ENCODE measurements at places on chromosomes 16 and 17.

GRCh38 chr16:85659805-85660511 is 28.8 kb downstream of the GINS2 start:
- ATAC-seq, result peak; percentile 36

GRCh38 chr17:66437476-66438026 is 135.1 kb downstream of the PRKCA start:
- ATAC-seq, result no peak

- ATAC-seq, result no peak
These were observed 1.8 kb downstream of the TNS4 start for GRCh38 chr17:40499551-40500189.

- no peak for ATAC-seq
These were observed 42.1 kb downstream of the TSC2 start for GRCh38 chr16:2089706-2090480.

DNA sequence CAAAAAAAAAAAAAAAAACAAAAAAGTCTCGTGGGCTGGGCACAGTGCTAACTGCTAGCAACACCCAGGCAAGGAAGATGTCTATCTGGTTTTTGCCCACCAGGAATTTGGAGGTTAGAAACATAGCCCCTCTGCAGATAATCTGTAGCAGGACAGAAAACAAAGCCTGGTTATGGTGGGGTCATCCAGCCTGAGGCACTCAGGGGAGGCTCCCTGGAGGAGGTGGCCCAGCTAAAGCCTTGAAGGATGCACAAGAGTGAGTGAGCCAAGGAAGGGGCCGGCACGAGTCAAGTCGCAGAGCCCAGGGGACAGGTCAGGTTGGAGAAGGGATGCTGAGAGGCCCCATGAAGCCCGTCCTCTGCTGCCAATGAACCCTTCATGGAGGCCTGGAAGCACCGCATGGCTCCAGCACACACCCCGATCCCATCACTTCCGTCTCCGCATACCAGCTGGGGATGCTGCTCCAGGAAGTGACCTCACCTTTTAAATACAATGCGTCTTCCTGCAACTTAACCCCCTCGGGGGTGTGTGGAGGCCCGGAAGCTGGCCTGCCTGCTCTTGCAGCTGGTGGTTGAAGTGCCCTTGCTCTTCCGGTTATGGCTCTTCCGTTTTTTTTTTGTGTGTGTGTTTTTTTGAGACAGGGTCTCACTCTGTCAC is 86.5 kb downstream of the ENGASE start:
- no peak for ATAC-seq

DNA sequence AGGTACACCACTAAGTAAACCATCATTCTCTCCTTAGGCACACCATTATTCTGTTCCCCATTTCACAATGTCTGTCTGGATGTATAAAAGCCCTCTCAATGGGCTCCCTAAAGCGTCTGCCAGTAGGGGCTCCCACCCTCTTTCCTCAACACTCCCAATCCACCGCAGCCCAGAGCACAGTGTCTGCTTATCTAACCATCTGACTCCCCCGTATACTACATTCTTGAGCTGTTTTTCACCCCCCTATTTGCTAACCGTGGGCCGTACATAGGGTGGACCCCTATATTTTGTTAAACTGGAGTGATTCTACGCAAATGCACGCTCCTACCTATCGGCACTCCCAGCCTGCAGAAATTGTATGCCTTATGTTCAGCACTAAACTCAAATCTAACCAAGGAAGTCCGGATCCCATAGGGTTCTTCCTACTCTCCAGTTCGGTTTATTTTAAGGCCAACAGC is 685 bp upstream of the PSMD3 start:
- peak; percentile 1 for ATAC-seq

- ATAC-seq, result no peak
These were observed at the start of gene GRB7 for GRCh38 chr17:39737760-39738567. GRB7 (plus strand) TSS chr17:39737938; CDS start chr17:39742302, 4,364 bp downstream.

GRCh38 chr16:67943256-67943618 is 683 bp downstream of the LCAT start:
- ATAC-seq, result no peak

GRCh38 chr16:942436-943060 is 28.2 kb downstream of the LMF1 start:
- ATAC-seq, result no peak

DNA sequence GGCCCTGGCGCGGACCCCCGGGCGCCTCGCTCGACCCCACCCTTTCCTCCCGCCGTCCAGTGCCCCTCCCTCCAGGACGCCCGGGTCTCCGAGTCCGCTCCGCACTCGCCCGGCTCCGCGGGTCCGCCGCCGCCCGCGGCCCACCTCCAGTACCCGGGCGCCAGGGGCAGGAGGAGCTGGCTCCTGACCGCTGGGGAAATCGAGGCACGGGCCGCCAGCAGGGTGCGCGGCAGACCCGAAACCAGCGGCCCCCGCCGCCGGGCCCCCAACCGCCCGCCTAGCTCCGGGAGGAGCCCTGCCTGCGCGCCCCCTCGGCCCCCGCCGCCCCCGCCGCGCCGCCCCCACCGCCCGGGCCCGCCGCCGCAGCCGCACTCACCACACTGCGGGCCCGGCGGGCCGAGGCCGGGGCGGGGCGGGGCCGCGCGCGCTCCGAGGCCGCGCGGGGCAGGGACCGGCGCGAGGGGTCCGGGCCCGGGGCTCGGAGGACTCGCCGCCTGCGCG is 333 bp downstream of the MAFG start:
- peak; percentile 29 for ATAC-seq

DNA sequence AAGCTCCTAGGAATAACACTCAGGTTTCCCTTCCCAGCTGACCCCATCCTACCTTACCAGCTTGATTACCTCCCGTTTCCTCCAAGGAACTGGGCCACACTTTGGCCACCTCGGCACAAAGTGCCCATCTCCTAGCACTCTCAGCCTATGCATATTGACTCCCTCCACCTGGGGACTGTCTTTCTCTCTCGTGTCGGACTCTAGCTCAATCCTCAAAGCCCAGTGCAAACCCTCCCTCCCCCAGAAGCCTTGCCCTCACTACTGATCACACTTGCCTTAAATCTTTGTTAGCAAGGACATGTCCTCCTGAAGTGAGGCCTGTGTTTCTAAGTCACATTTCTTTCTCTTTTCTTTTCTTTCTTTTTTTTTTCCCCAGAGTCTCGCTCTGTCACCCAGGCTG is 2.6 kb upstream of the RAB26 start:
- no peak for ATAC-seq

- no peak for ATAC-seq
These were observed 37.7 kb downstream of the ITGAM start for GRCh38 chr16:31297496-31297895.

- ATAC-seq, result no peak
These were observed 29.4 kb downstream of the C16orf87 start for GRCh38 chr16:46801428-46802049.

GRCh38 chr17:79107499-79108231 is 33.0 kb downstream of the ENGASE start:
- ATAC-seq, result no peak

DNA sequence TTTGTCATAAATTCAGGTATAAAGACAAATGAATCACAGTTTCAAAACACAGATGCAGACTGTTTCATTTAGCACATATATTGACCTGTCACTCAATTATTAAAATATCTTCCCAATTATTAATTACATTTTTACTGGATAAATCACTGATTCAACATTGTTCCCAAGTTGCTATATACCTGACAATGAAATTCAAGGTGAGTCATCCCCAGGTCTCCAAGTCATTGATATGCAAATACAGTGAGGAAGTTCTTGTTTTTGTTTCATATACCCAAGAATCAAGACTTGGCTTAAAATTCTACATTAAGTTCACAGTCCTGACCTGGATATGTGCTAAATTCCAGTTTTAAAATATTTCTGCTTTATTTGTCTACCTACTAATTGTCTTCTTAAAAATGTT is 599.3 kb upstream of the PSMD7 start:
- ATAC-seq, result no peak

GRCh38 chr17:2175294-2175628 is 120.4 kb downstream of the HIC1 start:
- no peak for ATAC-seq

GRCh38 chr16:61146429-61146828 is 889.8 kb downstream of the CDH8 start:
- ATAC-seq, result no peak

DNA sequence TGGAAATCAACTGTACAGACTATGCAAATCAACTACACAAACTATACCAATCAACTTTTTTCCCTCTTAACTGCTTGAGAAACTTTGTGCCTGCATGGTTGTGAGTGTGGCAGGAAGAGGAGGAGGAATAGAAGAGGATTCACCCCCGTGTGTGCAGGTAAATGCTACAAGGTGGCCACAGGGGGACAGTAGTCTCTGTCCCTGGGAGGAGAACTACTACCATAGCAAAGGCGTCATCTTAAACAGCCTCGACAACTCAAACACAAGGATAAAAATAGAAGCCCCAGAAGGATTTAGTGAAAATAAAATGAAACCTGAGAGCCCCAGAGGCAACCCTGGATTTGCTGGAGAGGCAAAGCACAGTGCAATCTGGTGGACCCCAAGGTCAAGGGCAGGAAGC is 199.5 kb upstream of the DYNLRB2 start:
- no peak for ATAC-seq

- ATAC-seq, result no peak
These were observed 1.1 kb downstream of the CDH15 start for GRCh38 chr16:89172528-89173173.

DNA sequence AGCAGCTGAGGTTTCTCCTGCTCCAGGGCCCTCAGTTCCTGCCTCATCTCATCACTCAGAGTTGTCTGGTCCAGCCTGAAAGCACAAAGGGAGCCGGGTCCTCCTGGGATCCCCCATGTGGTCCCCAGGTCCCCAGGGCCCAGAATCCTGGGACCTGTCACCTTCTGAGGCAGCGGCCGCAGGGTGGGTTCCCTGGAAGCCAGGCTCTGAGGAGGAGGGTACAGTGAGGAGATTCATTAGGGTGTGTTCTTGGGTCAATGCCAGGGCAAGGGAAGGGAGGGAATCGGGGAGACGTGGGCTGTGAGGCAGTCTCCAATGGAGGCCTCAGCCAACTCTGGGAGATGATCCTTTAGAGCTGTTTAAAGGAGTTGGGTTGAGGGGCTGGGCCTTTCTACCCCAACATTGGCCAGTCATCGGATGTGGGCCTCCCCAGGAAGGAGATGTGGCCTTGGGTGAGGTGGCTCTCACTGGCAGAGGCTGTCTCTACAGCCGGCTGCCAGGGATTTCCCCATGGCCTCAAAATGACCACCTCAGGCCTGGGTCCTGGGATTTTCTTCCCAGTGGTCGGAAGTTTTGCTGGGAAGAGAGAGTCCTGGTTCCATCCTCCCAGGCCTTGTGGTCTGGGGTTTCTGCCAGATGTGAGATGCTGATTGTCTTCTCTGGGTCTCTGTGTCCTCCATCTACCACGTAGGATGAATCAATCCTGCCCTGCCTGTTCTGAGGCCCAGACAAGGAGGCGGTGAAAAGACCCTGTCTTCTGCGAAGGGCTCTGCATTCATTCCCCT is 47.3 kb downstream of the NLRP1 start:
- ATAC-seq, result no peak

DNA sequence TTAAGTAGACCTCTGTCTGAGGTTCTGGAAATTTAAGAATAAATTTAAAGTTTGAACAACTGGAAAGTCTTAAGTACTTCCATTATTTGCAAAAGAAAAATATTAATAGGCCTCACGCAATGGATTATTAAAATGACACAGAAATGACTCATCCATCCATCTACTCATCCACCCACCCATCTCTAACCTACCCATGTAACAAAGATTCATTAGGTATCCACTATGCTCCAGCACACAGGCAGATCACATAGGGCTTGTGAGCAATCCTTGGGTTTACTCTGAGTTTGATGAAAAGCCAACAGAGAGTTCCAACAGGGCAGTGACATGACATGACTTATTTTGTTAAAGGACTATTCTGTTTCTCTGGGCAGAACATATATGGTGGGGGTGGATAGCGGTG is 93.3 kb downstream of the HELZ start:
- peak; percentile 94 for ATAC-seq

GRCh38 chr17:36717088-36717487 is 115.7 kb downstream of the MRM1 start:
- ATAC-seq, result no peak

DNA sequence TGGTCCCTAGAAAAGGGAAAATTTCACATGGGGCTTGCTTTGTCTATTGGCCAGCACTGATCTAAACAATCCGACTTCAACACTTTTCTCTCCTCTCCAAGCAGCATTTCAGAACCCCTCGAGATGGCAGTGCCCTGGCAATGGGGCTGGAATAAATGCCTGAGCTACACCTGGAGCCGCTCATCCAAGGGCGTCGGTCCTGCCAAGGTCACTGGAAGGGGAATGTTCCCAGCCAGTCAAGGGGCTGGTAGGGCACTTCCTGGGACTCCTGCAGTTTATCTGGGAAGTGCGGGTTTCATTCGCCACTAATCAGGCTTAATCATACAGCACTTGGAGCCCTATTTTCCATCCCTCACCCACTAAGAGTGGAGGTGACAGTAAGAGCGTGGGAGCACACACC is 17.1 kb downstream of the MEAK7 start:
- no peak for ATAC-seq

- no peak for ATAC-seq
These were observed 47.5 kb downstream of the SLC6A2 start for GRCh38 chr16:55703003-55704001.

DNA sequence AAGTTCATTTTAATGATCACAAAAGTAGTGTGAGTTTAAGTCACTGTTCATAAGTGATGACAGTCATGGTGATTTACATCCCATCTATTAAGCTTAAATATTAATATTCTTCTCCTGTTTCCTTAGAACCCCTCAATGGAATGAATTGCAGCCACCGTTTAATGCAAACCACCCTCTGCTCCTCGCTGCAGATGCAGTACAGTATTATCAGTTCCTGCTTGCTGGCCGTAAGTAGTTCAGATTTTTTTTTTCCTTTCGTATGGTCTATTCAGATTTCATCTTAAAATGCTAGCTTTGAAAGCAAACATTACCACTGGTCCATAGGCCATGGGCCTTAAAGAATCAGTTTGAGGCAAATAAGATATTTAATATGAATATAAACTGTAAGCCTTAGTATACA is 359.0 kb upstream of the TBX2 start:
- no peak for ATAC-seq
